Naive B cell (primary cell): ENCODE measurements at places on chromosomes 3 and 15.

DNA sequence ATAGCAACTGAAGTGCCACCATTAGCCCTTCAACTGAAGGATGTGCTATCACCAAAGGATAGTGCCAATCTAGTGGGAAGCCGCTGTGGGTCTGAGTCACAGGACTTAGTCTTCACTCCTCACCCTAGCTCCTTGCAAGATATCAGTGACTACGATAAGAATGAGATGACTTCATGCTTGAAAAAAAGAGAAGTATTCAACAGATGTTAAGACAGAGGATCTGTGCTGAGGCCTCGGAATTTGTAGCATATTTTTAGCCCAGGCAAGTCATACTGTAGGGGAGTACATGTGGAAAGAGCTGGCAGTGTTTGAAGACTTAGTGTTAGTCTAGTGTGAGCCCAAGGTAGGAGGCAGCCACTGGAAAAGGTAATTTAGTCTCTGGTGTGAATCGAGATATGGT lies 270.7 kb upstream of the LRTM1 start:
- no peak for DNase-seq

GRCh38 chr3:115626006-115626409 lies 2.7 kb downstream of the GAP43 start:
- no peak for DNase-seq

- DNase-seq: no peak
These were observed 39.9 kb downstream of the GATM start for GRCh38 chr15:45338417-45338816.

DNA sequence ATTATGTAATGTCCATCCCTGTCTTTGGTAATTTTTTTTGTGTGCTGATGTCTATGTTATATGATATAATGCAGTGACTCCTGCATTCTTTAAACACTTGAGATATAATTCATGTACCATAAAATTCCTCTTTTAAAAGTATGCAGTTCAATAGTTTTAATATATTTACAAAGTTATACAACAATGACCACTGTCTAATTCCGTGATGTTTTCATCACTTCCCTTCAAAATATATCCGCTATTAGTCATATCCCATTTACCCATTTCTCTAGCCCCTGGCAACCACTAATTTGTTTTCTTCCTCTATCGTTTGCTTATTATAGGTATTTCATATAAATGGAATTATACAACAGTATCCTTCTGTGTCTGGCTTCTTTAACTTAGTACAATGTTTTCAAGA lies 64.9 kb upstream of the SUCLG2 start:
- DNase-seq: no peak

DNA sequence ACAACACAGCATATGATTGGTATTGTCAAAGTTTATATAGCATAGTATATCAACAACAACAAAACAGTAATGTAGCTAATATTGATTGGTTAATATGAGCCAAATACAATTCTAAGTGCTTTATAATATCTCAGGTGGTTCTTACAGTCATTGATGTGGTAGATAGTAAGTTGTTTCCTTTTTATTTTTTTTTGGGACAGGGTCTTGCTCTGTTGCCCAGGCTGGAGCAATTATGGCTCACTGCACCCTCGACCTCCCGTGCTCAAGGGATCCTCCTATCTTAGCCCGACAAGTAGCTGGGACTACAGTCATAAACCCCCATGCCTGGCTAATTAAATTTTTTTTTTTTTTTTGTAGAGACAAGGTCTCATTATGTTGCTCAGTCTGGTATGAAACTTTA lies 2.7 kb downstream of the RNF13 start:
- DNase-seq: no peak

DNA sequence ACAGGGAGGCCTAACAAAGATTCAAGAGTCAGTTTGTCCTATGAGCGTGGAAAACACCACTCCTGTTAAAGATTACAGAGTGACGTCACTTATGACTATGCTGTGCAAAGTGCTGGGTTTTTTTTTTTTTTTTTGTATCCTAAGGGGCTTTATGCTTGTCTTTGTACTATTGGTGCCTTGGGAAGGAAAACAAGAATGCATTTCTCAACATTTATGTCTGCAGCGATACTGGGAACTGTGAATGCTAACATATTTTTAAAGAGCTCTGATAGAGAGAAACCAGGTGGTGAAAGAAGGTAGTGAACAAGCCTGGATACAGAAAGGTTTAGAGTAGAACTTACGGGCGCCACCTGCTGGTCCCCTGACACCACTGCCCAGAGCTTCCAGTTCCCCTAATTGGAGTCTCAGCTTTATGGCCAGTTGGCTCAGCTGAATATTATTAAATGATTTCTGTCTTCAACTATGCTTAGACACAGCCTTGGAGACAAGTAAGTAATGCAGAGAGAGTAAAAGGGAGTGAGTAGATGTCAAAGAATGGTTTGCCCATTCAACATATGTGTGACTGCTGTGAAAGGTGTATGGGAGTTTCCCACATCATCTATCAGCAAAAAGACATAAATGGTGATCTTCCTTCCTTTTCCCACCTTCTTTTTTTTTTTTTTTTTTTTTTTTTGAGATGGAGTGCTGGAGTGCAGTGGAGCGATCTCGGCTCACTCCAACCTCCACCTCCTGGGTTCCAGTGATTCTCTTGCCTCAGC lies 807.9 kb upstream of the CFAP20DC start:
- DNase-seq: peak; percentile 65

DNA sequence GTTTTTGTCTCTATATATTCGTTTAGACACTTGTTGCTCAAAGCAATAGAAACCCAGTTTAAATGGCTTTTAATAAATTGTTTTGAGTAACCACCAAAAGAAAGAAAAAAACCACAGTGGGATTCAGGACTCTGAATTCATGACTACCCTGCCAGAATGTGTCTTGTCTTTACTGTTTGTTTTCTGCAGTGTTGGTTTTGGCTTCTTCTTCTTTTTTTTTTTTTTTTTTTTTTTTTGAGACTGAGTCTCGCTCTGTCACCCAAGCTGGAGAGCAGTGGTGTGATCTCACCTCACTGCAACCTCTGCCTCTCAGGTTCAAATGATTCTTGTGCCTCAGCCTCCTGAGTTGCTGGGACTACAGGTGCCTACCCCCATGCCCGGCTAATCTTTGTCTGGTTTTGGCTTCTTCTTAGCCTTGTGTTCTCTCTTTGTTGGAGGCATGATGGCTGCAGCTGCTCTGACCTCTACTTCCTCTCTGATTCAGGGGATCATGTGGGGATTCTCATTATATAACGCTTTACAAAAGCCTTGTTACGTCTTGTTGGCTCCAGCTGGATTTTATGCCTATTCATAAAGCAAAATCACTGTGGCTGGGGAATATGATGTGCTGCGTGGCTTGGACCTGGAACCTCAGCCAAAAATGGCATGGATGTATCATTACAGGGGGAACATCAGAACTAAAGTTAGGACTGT lies 54.0 kb downstream of the PLS1 start:
- no peak for DNase-seq

- no peak for DNase-seq
These were observed 48.5 kb upstream of the TRPM1 start for GRCh38 chr15:31149987-31150386.

DNA sequence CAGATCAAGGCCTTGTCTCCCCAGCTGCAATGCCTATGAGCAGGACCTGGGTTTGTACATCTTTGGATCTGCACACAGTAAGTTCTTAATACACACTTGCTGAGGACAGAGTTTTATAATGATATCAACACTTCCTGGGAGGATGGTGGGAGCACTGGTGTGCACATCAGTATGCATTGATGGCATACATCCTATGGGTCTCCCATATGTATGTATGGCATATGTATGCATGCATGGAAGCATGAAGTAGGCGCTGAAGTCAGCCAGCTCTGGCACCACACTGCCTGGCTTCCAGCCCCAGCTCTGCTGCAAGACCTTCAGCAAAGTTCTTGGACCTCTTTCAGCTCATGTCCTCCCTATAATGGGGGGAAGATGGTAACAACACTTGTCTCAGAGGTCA lies 68.2 kb downstream of the MYLK start:
- no peak for DNase-seq

DNA sequence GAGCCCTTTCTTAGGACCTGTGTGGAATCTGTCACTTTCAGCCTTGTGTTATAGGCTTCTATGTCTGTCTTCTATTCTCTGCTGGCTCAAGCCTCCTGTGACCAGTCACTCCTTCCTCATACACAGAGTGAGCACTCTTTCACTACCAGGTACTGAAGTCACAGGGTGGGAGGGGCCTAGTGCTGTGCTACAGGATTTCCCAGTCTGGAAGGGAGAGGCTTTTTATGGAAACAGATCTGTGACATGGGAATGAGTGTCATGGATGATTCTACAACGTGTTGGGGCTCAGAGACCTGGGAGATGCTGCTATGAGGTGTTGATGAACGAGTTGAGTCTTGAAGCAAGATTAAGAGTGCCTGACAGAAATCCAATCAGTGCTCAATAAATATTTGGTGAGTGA lies 100.5 kb downstream of the PDCD6IP start:
- DNase-seq: no peak

DNA sequence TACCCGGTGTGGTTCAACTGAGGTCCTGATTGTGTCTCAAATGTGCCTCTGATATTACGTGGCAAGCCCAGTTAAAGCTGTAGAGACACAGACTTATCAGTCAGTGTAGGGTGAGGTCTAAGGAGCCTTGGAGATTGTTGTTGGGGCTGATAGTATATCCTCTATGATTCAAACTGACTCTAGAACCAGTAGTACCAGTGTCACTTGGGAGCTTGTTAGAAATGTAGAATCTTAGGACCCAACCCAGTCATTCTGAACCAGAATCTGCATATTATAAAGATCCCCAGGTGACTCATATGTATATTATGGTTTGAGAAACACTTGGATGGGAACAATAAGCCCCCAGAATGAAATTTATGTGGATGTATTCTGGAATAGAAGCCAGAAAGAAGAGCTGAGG lies 83.5 kb downstream of the PIK3R4 start:
- DNase-seq: no peak

- DNase-seq: no peak
These were observed 283.3 kb upstream of the TRIM42 start for GRCh38 chr3:140394488-140395133.

DNA sequence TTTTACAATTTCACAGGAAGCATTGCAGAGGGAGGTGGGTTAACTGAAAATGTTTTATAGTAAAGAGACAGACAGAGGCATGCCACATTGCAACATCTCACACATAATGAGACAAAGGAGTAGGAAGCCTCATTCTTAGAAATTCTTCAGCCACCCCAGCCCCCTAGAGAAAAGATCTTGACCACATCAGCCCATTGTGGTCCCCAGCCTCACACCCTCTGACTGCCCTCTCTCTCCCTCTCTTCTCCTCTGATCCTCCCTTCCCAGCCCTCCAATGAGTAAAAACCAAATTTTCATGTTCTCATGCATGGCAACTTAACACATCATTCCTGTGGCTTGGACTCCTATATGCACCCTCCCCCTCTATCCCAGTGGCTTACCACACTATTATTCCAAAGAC lies 174.1 kb downstream of the UACA start:
- DNase-seq: no peak

GRCh38 chr3:32381922-32382321 lies 9.7 kb upstream of the CMTM7 start:
- DNase-seq: no peak

GRCh38 chr3:89238846-89239245 lies 131.4 kb downstream of the EPHA3 start:
- no peak for DNase-seq

DNA sequence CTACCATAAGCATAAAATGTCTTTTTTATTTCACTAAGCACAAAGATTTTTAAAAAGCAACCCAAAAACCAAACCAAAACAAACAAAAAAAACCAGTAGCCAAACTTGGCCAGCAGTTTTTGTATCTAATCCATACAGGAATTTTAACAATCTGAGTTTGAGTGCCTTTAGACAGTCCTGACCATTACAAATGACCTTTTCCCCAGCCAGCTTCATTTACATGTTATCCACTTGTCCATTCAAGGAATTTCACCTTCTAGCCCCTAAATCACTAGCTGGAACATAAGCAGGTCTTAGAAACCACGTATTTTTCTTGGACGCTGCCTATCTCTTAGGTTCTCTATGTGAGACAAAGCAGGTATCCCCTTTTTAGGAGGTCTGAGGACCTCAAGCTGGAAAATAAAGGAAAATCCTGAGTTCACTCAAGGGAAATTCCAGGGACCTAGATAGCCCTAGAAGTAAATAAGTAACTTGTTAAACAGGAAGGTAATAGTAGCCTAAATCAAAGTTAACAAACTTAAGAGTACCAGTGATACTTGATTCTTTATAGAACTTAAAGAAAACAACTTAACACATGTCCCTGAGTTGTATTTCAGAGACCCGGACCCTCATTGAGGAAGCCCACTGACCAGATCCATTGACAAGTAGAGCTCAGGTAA lies 34.2 kb downstream of the CIP2A start:
- DNase-seq: no peak

DNA sequence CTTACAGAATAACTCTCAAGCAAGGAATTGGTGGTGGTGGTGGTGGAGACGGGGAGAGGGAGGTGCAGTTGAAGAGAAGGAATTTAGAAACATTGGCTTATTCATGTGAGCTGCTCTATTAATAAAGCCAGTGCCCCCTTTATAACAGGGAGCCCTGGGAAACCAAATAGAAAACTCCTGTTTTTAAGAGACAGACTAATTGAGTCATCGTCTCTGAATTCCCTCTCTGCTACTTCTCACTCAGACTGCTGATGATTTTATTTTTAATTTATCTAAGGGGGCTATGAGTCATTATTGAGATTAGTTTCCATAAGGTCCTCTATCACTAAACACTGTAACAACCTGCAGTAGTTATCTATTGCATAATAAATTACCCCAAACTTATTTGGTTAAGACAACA lies 145.9 kb upstream of the GALNT15 start:
- no peak for DNase-seq

DNA sequence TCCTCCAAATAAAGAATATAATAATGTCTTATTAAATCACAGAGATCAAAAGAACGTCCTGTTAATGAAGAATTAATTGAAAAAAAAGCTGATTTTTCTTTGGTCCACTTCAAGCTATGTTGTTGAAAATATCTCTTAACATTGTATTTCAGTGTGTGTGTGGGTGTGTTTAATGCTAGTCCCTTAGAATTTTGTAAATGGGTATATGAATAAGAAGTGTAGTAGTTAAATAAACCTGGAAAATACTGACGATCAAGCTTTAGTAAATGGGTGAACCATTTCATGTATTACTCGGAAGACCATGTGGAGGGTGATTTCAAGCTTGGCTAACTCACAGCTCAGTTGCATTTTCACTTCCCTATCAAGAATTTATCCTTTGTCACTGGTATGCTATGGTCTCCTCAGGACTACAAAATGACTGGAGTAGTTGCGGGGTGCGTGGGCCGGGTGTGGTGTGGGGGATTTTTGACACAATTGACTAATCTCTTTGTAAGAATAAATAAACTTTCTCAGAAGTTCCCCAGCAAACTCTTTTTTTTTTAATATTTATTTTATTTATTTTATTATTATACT lies 586.4 kb downstream of the GRM7 start:
- DNase-seq: no peak
